ENCODE measurements at places on chromosomes 6 and 20.

DNA sequence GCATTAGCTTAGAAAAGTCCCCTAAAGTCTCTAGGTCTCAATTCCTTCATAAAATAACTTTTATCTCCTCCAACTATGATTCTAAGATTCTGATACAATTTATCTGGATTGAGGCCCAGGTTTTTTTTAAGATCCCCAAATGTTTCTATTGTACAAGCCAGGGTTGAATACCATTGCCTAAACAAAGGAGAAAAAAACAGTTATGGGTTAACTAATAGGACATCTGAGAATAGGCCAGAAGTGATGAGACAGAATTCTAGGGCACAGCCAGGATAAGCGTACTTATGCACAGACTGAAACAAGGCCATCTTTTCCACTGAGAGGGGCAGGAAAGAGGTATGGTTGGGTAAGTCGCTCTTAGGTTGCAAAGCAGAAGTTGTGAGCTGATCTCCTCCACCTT, 26.4 kb downstream of the EPB41L2 start:
- DNase-seq = no peak

- DNase-seq = no peak
These were observed 27.9 kb upstream of the TBC1D7 start for GRCh38 chr6:13355999-13356785.

- DNase-seq = no peak
These were observed 156.8 kb upstream of the JARID2 start for GRCh38 chr6:15088904-15089568.

GRCh38 chr20:33696448-33696847, 10.3 kb upstream of the E2F1 start:
- DNase-seq = no peak

GRCh38 chr6:138778331-138778730, 4.8 kb downstream of the CCDC28A start:
- no peak for DNase-seq

DNA sequence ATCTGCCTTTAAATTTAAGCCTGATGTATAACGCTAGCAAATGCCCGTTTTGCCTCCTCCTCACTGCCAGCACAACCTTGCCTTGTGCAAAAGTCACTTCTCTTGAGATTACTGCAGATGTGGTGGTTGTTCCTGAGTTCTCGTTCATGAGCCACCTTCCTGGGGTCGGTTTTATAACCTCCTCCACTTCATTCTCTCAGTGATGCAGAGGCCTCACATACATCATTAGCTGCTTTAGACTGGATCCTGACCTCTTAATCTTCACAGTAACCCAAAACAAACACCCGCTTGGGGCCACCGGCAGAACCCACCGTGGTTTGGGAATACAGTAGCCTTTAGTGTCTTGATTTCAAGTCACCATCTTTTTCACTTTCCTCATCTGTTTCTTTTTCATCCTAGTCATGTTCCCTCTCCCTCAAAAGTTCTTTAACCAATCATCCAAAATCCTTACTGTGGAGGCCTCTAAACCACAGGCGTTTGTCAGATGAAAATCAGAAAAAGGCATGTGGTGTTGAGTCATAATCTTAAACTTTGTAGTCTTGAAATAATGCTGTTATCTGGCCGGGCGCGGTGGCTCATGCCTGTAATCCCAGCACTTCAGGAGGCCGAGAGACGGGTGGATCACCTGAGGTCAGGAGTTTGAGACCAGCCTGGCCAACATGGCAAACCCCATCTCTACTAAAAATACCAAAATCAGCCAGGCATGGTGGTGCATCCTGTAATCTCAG, 430.3 kb upstream of the SOX4 start:
- no peak for DNase-seq

- no peak for DNase-seq
These were observed 91.7 kb downstream of the DNAH8 start for GRCh38 chr6:38806833-38807232.

GRCh38 chr6:36243562-36244212, 26.2 kb upstream of the PNPLA1 start:
- DNase-seq = no peak

DNA sequence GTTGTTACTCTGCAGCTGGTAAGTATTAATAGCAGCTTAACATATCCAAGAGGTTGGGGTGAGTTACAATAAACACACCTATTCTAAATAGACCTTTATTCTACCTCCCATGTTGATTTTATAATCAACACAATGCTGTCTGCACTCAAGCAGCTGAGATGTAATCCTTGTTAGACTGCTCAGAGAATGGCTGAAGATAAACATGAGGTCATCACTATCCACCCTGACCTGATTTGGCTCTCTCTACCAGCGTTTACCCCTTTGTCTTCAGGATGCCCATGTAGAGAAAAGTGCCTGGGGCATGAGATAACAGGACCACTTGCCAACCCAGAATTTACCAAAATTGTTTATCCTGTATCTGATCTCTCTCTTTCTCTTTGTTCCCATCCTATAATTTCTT, 220.7 kb upstream of the DEFB112 start:
- DNase-seq = no peak

DNA sequence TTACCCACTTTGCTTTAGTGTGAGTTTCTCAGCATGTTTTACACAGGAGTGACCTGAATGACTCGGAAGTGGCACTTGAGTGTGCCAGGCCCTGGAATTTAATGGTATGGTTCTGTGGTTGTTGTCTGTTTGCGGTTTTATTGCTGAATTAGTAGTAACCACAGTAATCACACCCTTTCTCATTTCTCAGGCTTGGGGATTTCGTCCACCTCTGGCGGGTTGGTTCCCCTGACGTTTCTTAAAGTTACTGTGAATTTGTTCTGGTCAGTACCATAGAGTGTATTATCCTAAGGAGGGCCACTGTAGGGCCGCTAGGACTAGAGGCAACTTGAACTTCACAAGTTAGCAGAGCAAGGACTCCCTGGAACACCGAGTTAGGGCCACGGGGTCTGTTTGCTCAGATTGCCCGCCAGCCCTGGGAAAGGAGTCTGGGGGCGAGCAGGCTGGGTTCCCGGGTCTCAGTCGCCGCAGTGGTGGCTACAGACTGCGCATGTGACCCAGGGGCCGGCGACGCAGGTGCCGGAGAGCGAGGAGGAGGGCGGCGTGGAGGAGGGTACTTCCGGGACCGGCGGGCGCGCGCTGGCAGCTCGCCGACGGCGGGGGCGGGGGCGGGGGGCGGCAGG, 546 bp upstream of the KLHL32 start:
- DNase-seq = peak; percentile 62

DNA sequence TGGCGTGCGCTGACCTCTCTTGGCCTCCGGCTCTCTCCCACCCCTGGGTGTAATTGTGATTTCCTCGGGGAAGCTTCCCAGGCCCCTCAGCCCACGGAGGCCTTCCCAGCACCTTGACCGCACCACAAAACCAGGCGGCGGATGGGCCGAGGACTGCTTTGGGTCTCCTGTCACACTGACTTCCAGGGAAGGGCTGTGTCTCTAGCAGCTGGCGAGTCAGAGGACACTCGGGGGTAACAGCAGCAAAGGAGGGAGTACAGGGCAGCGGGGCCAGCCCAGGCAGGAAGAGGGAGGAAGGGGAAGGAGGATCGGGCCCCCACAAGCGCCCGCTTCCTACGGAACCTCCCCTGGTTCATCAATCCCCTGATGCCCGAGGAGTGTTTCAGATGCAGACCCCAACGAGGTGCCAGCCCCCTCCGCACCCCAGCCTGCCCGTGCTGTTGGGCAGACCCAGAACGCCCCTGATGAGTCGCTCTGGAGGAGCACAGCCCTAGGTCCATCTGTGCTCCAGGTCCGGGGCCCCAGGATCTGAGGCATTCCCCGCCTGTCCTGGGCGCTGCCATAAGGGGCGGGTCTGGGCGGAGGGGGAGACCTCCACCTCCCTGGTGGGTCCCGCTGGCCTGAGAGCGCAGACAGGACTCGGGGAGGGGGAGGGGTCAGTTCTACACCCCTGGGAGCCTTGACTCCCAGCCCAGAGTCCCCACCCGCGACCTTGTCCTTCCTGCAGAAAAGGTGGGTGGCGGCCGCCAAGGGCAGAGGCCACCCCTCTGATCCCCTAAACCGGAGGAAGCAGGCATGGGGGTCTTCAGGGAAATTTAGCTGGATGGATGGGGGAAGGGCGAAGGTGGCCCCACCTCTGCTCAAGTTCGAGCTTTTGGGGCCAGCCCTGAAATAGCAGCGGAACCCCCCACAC, 956 bp downstream of the CHRNA4 start:
- DNase-seq = no peak

DNA sequence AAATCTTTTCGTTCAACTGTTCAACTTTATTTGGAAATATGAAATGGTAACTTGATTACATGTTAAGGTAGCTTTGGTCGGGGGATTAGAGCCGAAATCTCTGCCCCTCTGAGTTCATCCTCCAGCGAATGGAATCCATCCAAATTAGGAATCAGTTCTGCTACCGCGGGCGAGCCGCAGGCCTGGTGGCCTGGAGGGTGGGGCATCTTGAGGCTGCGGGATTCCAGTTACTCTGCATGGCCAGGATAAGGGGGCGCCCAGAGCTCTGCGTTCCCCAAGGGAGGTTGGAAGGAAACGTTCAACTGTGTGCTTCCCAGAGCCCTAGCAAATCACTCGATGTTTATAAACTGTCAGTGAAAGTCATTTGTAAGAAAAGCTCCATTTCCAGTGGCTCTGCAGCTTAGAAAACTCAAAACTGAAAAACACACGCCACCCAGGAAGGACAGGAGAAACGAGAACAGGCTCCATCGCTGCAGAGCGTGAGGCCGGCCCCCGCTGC, 262.2 kb downstream of the TAF4 start:
- no peak for DNase-seq

- no peak for DNase-seq
These were observed 512.6 kb upstream of the SLC35B3 start for GRCh38 chr6:8947900-8948299.

DNA sequence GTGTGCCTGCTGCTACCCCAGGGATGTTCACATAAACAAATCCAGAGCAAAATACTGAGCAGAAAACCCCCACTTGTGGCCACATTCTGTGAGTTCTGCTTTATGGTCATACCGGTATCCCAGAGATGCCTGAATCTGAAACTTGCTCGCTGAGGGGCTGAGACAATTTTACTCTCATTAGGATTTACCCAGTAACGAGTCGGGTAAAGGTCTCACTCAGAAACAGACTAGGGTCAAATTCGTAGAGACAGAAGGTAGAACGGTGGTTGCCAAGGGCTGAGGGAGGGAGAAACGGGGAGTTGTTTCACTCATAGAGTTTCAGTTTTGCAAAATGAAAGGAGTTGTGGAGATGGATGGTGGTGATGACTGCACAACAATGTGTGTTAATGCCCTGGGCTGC, 45.4 kb upstream of the NKX2-2 start:
- DNase-seq = no peak

DNA sequence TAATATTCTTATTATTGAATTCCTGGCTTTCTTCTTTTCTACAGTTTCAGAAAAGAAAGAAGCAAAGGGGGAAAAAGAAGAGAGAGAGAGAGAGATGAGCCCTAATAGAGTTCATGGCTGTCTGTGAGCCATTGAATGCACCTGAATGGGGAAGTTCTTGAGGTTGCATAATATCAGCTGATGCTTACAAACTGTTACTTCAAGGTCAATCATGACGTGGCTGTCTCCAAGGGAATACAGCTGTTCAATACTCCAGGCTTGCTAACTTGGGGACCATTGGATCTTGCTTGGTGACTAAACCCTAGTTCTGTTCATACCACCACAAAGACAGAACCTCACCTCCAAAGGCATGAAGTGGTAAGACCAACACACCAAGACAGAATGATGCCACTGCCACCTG, 180.4 kb downstream of the ADGRG6 start:
- DNase-seq = no peak

GRCh38 chr6:134997133-134997995, 47.5 kb upstream of the ALDH8A1 start:
- no peak for DNase-seq

DNA sequence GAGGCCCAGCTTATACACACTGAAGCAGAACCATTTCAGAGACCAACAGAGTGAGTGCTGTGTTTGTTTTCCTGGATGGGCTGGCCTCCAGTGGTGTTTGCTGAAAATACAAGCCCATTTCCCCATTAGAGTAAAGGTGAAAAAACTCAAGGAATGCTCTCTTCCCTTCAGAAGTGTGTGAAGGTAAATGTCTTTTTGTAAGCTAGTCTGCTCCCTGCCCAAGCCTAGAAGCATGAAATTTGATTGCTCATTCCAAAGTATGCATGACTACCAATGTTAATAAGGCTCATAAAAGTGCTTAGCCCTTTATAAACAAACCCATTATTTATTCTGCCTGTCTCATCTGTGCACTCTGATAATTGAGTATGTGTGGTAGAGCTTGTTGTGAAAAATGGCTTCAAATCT, 59.1 kb downstream of the ADGRF1 start:
- no peak for DNase-seq

DNA sequence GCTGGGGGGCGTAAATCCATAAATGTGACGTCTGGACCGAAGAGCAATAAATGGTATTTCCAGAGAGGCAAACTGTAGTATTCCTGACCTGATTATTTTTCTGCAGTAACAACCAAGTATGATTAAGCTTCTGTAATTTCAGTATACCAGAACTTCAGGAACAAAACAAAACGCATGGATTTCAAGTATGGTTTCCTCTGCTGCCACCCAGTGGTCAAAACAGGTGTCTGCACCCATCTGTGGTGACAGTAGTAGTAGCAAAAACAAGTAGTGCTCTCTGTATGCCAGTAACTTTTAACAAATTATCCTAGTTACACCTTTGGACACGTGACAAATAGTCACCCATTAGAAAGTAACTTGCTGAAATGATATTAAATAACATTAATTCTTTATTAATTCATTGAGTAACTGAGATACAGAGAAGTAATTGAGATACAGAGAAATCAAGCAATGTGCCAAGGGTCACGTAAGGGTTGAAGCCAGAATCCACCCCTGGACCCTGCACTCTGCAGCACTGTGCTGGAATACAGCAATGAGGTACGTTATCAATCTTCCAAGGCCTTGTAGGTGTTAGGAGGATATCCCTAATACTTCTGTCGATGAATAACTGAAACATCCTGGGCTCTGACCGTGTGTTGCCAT, 7.9 kb downstream of the CALHM4 start:
- DNase-seq = peak; percentile 73

DNA sequence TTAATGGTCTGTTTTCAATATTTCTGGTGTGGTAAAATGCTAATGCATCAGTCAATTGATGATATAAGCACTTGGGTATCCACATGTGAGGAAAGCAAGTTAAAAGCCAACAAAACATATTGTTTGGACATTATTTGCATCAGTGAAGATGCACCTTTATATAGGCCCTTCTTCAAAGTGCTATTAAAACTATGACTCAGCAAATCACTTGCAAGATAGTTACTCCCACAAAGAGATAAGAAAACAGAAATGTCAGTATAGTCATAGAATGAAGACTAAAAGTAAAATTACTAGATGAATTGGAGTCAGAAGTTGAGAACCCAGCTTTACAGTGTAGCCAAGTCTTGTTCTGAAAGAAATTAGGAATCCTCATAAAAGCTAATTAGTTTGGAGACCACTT, 14.6 kb upstream of the GRM1 start:
- no peak for DNase-seq

- no peak for DNase-seq
These were observed 250.1 kb downstream of the SYNE1 start for GRCh38 chr6:152387091-152387490.

GRCh38 chr6:125918681-125919566, 37.6 kb upstream of the HINT3 start:
- no peak for DNase-seq

Measured in natural killer cell treated with Interleukin-12 subunit alpha and Interleukin-12 subunit beta and Interleukin-15 and Interleukin-18, amount 100 ng/mL, for 72 hours (primary cell).